Stimulated activated CD8-positive, alpha-beta memory T cell treated with anti-CD3 and anti-CD28 coated beads, Interleukin-7, amount 100 ng/mL, for 1 hour (primary cell): ENCODE measurements at places on chromosomes 7 and 10.

DNA sequence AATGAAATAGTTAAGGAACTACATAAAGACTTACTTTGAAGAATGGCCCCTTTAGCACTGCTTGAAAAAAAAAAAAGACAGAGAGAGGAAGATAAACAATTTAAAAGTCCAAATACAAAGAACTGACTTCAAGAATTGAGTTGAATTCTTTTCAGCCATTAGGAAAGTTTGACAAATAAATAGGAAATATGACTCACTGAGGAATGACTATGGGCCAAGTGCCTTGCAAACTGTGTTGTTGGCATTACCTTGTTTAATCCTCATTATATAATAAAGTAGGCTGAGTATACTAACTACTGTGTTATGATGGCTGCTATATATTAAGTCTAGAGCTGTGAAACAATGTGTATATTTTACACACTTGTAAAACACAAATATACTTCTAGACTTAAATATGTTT, 151.1 kb downstream of the ELMO1 start:
- DNase-seq: no peak

GRCh38 chr7:115410972-115411686, 489.2 kb downstream of the MDFIC start:
- no peak for DNase-seq

DNA sequence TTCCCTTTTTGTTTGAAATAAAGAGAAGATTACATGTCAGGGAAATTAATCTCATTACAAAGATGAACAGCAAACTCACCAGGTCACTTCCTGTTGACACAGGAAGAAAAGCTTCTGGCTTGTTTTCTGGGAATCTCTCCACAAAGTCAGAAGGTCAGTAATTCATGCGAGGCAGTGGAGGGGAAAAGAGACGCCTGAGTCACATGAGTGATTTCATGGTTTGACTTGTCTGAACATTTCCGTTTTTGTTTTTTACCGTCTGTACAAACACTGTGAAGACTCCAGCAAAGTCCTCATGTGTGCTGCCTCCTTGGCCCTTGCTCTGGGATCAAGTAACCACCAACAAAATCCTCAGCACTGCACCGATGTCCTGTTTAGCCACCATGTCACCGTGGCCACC, 2.5 kb upstream of the HABP2 start:
- no peak for DNase-seq

GRCh38 chr7:151251328-151251688, 2.8 kb upstream of the SMARCD3 start:
- no peak for DNase-seq

DNA sequence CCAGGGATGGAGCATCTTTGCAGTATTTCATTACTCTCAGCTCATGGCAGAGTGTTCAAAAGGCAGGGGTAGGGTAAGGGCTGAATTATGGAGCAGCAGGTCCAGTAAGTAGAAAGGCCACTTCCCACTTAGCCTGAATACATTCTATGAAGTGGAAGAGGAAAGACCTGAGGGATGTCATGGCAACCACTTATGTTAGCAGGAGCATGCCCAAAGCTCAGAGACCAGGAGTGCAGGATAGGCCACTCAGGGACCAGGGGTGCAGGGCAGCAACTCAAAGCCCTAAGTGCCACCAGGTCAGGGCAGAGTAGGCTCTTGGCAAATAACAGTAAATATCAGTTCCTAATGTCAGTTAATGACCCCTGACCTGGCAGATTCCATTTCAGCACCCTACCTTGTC, 3.6 kb downstream of the SRI start:
- no peak for DNase-seq

DNA sequence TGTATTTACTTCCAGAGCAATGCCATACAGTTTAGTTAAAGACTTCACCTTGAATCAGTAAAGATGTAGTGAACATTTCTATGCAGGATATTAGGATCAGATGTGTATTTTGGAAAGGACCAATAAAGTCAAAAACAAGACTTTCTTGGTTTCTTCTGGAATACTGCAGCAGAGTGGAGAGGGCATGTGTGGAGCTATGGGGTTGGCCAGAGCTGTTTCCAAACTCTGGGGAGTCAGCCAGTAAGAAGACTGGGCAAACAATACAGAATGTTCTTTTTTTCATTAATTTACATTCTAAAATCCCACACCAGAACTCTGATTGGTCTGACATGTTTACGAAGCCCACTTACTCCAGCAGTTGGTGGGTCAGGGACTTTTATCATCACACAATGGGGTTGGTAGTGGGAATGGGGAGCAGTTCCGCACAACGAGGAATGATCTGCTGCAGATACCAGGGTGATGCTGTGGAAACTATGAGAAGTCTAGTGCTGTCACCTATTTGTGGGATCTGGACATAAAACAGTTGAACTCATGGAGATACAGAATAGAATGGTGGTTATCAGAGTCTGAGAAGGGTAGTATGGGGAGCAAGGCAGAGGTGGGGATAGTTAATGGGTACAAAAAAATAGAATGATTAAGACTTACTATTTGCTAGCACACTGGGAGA, 267.7 kb downstream of the MALRD1 start:
- DNase-seq: no peak

GRCh38 chr10:71289421-71290130, 29.5 kb upstream of the SLC29A3 start:
- no peak for DNase-seq

- DNase-seq: no peak
These were observed 693 bp downstream of the ADIRF start for GRCh38 chr10:86968994-86969355.

DNA sequence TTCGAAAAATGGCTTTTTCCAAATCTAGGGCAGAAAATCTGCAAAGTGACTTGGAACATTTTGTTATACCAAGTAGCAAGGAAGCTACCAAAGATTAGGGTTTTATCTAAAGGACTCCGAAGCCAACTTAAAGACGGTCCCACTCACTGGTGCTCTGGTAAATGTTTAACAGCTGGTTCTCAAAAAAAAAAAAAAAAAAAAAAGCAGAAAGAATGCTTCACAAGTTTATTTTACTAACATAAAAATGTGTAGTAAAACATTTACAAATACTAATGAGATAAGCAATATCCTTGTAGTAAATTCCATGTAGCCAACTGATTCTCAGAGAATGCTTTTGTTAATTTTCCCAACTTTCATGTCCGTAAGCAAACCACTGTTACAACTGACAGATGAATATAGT, 38.4 kb downstream of the TAF3 start:
- DNase-seq: no peak

DNA sequence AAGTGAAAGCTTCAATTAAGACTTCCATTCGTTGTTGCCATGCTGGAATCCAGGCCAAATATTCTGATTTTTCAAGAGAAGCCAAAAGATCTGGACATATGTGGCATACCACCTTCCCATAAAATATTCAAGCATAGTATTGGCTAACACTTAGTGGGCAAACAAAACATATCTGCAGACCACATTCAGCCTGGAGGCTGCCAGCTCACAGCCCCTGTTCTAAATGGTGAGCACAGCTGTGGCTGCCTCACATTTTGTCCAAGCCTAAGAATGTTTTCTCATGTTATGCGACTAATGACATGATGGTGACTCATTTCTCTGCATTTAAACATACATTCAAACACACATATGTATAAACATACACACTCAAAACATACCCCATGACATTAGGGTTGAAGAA, 10.6 kb upstream of the CALU start:
- no peak for DNase-seq

- DNase-seq: no peak
These were observed 161.6 kb downstream of the NRCAM start for GRCh38 chr7:108294595-108294994.

DNA sequence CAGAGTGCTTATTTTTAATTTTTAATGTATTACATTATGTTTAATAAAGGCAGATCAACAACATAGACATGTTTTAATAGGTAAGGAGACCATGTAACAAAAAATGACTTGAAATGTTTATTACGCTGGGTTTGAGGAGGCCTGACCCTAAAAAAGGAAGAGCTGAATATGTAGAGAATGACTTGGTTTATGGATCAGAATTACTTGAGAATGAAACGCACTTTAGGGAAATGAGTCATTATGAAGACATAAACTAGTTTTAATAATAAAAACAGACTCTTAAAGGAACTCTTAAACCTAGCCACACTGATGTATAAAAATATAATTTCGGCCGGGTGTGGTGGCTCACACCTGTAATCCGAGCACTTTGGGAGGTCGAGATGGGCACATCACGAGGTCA, 56.5 kb downstream of the CTTNBP2 start:
- DNase-seq: no peak

DNA sequence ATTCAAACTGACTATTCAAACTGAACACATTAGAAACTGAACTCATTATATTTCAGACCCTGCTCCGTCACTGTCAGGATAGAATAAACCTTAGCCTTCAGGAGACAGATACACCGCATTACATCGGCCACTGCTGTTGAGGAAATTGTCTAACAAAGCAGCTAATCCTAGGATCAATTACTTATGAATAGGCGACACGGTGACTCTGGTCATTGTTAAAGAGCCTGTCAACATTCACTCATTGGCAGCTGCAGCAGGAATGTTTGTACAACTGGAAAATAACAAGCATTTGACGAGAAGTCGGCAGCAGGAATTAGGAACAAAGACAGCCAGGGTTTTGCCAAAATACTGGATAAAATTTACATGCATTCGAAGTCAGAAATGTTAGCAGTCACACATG, 112.0 kb upstream of the MKX start:
- DNase-seq: no peak

DNA sequence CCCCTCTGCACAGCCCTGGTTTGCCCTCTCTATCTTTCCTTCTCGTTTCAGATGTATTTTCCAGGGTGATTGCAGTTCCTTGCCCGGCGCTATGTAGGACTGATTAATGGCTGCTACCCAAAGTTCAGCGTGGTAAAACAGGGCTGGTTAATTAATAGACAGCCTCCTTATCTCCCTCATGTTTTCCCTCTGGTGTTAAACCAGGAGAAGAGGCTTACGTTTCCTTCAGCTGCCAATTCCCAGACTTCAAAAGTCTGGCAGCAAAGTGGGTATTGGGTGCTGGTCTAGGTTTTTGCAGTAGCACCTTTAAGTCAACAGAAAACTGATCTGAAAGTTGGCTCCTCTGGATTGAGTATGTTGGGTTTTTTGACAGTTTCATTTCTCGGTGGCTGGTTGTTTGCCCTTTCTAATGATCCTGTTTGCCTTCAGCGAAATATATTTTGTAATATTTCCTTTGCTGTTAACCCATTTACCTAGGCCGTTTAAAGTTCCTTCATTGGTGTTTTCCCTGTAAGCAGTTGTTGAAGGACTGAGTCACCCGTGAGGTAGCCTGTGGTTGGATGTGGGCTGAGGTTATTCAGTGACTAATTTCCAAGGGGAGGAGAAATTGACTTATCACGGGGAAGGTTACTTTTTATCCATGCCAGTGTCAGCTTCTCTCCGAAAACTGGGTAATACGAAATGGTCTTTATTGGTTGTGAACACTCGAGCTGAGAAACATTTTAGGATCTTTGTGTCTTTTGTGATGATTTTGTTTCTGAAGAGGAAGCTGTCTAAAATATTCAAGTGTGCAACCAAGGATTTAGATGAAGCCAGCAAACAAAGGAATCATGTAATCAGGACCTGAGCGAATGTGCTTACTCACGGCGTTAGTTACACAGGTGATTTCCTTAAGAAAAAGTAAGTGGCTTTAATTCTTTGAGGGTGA, 257.2 kb downstream of the KIAA1217 start:
- no peak for DNase-seq

GRCh38 chr10:102775201-102775934, 31.6 kb downstream of the WBP1L start:
- DNase-seq: no peak

DNA sequence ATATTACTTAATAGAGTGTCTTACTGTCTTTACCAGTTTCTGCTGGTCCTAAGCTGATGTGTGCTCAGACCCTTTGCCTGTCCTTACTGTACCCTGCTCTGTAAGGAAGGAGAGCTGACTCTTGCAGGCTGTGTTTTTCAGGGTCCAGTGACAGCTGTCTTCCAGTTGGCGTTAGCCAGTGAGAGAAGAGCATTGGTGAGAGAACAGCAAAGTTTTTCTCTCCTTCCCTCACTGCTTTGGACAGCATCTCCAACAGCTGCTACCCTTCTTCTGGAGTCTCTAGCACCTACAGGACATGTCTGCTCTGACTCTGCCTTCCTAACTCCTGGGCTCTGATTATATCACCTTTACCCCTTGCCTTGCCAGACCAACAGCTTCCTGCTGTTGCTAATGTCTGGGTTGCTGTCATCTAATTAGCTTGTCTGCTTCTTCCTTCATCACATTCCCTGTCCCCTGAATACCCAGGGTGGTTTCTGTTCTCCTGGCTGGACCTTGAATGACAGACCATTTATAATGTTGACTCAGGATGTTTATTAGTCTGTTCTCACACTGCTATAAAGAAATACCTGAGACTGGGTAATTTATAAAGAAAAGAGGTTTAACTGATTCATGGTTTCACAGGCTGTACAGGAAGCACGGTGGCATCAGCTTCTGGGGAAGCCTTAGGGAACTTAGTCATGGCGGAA, 23.5 kb upstream of the PANK1 start:
- no peak for DNase-seq

GRCh38 chr7:25180946-25181345, 47.3 kb downstream of the NPVF start:
- DNase-seq: no peak

GRCh38 chr10:74753442-74754211, 72.8 kb upstream of the KAT6B start:
- no peak for DNase-seq

DNA sequence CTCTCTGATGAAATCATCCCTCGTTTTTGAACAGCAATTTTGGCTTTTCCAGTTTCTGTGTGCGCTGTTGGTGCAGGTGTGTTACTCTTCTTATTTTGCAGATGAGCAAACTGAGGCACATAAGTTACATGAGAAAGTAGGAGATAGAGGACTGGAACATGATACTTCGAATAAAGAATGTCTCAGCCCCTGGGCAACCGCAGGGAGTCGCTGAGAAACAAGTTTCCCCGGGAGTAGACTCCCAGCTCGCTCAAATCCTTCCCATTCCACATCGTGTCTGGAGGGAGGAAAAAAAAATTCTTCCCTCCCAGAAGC, 18.0 kb downstream of the MXI1 start:
- DNase-seq: no peak

DNA sequence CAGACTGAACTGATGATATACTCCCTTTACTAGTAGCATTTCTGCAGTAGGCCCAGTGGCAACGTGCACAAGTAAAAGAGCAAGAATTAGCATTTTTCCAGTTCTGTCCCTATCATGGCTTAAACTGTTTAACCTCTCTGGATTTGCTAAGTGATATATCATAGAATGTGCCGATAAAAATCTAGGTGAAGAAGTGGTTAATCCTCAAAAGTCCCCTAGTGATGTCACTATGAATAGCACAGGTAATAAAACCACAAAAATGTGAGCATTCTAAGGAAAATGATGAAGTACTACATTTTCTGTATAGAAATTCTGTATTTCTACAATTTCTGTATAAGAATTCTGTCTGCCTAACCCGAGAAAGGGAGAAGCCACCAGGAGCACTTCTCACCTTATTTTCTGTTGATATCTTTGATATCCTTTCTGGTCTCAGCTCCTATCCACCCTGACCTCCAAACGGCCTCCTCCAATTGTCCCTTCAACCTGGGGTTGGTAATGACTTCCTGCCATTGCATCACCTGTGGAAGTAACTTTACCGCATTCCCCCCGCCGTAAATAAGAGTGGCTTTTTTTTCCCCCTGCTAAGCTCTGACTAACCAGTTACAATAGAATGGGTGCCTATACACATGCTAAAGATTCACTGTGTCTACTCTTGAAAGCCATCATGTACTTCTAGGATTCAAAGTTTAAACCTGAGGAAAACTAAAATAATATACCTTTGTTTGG, 155.9 kb upstream of the ASAH2 start:
- no peak for DNase-seq
